ENCODE measurements at places on chromosomes 2 and 18.
A peak's percentile ranks its signal among the peaks of the same experiment; 100 is the strongest.

DNA sequence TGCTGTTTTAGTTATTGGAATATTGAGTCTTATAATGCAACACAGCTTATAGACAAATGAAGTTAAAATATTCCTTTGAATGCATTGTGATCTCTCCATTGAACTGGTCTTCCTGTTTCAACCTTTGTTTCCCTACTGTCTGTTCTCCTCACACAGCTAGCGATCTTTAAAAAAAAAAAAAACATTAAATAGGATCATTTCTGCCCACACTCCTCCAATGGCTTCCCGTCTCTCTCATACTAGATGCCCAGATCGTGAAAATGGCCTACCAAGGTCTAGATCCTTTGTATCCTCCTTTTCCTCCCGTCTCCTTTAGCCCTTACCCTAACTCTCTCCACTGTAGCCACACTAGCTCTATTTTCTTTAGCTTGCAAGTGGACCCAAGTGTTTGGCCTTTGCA is 2.4 kb downstream of the FAM171B start:
- no peak for DNase-seq

GRCh38 chr18:3115447-3116030 is 102.6 kb upstream of the LPIN2 start:
- DNase-seq: no peak

DNA sequence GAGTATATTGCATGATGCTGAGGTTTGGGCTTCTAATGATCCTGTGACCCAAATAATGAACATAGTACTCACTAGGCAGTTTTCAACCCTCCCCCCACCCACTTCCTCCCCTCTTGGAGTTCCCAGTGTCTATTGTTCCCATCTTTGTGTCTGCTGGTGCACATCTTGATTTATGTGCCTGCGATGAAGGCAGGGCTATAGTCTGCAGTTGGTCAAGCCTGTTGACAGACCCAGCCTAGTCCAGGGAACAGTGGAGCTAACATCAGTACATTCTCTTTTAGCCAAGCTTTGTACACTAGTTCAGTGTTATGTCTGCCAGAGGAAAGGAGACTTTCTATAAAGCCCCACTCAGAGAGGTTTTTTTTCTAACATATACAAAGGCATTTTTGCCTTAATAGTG is 287.6 kb downstream of the CPS1 start:
- DNase-seq: no peak

- no peak for DNase-seq
Observed at GRCh38 chr2:196337208-196337953, 166.0 kb upstream of the STK17B start.

DNA sequence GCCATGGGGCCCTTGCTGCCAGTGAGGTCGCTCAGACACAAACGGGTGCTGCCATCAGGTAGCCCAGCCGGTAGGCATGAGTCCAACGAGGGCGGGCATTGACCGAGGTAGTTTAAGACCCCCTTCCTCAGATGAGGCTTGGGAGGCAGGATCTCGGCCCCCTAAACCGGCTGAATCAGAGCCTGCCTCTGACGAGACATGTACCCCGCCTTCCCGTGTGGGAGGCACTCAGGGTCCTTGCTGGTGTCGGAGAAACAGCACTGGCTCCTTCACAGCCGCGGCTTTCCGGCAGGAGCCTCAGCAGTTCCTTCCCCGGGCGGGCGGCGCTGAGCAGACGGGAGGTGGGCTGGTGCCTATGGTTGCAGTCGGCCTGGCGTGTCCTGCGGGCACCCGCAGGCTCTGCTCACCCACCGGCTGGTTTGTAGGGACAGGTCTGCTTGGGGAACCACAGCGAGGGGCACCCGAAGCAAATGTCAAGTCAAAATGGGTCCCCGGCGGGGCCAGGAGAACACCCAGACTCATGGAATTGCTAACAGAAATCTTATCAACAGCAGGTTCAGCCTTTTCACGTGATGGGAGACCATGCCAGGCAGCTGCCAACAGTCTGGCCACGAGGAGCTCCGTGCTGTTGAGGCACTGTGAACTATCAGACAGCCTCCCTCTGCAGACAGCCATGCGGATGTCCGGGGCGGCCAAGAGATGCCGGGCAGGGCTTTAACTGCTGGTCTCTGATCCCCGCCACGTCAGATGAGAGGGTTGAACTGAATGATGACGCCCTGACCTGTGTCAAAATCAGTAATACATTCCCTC is 2.8 kb downstream of the KCNG2 start:
- DNase-seq: peak; percentile 93

DNA sequence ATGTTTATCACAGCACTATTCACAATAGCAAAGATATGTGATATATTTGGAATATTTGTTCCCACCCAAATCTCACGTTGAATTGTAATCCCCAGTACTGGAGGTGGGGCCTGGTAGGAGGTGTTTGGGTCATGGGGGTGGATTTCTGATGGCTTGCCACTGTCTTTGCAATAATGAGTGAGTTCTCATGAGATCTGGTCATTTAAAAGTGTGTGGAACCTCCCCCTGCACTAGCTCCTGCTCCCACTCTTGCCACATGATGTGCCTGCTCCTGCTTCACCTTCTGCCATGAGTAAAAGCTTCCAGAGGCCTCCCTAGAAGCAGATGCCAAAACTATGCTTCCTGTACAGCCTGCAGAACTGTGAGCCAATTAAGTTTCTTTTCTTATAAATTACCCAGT is 72.2 kb upstream of the DYNC1I2 start:
- no peak for DNase-seq

- DNase-seq: no peak
Observed at GRCh38 chr18:48975120-48975816, 24.5 kb upstream of the SMAD7 start.

DNA sequence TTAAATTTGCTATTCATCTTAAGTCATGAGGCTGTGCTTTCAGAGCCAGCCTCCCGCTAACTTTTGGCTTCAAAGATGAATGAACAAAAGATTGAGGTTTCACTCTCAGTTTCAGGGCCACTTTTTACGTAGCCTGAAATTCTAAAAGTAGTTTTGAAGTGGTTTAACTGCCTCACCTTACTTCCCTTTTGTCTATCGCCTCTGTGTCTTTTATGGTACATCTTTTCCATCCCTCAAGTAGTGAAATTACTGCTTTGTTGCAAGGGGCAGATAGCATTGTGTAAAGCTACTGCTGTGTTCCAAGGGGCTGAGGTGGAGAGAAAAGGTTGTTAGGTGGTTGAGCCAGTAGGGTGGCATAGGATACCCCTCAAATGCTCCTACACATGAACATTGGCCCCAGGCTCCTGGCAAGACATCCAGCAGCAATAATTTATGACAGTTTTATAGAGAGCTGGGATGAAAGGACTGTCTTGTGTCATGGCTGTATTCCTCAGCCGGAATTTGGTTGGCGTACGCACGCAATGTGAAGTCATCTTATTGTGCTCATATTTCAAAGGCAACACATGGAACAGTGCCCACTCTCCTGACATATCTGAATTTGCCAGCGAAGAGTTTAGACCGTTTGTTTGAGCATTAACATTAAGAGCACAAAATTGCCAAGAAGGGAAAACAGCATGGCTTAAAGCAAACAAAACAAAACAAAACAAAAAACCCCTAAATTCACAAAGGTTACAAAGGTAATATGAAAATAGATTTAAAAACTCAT is 32.2 kb downstream of the QPCT start:
- no peak for DNase-seq

GRCh38 chr18:24051031-24051947 is 36.7 kb downstream of the TTC39C start:
- no peak for DNase-seq

GRCh38 chr2:216217904-216218260 is 108.7 kb downstream of the XRCC5 start:
- DNase-seq: no peak

GRCh38 chr2:127560201-127560930 is 24.9 kb downstream of the MYO7B start:
- DNase-seq: peak; percentile 47

DNA sequence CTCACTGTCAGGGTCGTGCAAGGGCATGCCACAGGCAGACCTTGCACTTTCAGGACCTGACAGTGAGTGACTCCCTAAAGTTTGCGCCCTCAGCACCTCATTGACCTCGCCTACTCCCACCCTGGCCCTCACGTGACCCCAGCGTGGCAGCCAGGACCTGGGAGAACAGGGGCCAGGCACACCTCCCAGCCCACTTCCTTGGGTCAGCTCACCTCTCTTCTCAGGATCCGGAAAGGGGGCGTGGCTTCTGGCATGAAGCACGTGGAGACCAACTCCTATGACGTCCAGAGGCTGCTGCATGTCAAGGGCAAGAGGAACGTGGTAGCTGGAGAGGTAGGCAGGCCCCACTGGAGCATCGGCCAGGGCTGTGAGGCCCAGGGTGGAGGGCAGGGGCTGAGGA is 8.8 kb downstream of the VIL1 start:
- DNase-seq: peak; percentile 81

- DNase-seq: no peak
Observed at GRCh38 chr2:159585622-159586021, 30.7 kb downstream of the BAZ2B start.

DNA sequence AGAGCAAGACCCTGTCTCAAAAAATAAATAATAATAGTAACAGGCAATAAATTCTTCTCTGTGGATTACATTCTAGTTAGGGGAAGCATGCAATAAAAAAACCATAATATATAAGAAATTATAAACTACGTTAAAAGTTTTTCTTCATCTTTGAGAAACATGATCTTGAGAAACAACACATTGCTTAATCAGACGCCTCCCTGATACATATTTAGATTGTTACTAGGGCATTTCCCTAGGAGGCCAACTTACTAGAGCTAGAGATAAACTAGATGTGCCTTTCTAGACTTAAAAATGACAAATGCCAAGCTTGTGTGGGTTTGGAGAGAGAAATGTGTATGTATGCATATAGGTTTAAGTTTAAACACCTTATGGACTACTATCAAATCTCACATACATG is 76.3 kb upstream of the GALNT5 start:
- no peak for DNase-seq

DNA sequence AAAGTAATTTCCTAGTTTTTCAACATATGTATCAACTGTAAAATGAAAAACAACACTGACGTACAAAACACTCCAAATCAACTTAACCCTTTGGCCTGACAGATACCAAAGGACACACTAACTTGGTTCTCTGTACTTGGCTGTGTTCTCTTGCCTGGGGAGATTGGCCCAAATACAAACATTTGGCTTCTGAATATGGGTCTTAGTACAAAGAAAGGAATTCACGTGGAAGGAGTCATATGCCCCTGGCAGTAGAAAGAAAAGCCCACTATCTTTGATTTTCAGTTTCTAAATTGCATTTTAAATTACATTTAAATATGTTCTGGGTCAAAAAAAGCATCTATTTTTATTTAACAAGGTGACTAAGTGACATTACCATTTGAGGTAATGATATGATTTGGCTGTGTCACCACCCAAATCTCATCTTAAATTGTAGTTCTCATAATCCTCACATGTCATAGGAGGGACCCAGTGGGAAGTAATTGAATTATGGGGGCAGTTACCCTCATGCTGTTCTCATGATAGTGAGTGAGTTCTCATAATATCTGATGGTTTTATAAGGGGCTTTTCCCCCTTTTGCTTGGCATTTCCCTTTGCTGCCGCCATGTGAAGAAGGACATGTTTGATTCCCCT is 153.6 kb upstream of the CCDC195 start:
- DNase-seq: no peak

GRCh38 chr2:97741686-97742085 is 28.3 kb downstream of the ZAP70 start:
- no peak for DNase-seq

DNA sequence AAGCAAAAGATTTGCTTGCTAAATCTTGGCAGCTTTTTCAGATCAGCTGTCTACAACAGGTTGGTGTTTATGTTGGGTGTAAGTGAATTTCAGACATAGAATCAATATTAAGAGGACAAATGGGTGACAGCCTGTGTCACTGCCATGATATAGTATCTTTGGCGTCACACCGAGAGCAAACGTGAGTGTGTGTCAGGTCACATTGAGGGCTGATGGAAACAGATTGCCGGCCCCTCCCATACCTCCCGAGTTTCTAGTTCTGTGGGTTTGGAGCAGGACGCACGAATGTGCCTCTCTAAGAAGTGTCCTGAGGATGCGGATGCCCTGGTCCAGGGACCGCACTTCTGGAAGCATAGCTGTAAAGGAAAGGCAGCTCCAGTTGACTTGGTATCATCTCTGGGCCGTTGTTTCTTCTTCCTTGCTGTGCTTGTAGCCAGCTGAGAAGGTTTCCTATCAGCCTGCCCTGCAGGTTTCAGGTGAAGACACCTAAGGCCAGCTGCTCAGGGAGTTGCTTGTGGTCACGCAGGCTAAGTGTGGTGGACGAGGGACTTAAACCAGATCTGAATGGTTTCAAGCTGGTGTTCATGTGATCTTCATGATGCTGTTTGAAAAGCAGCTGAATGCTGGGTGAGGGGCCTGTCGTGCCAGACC is 6.4 kb downstream of the AGAP1 start:
- DNase-seq: no peak

DNA sequence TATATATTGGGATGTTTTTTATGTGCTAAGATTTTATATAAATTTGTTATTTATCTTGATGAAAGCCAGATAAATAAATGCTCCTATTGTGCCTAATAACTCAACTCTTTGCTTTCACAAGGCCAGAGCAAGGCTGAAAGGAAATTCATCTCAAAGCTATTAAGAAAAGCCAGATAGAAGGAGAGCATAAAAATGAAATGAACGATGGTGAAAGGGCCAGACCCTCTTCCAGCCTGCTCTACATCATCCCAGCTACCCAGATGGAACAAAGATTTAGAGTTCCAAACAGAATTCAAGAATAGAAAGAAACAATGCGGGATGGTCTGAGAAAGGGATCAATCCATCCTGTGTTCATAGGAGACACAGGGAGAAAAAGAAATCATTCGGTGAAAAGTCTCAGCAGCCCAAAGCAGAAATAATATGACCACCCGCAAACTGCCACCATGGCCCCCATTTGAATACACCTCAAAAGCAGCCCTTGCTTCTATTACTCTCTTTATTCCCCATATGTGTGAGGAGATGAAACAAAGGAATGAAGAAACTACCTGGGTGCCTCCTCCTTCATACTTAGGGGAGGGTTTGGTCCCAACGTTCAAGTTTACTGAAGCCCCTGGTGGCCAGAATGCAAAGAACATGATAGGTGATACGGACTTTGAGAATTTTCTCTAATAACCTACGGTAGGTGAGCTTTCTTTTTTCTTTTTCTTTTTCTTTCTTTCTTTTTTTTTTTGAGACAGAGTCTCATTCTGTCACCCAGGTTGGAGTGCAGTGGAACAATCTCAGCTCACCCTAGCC is 110.1 kb upstream of the FBXO11 start:
- DNase-seq: no peak

GRCh38 chr2:219380926-219381325 is 6.8 kb downstream of the DNPEP start:
- DNase-seq: no peak
